AG04449 (cell line): ENCODE measurements at places on chromosomes 2 and 18.

- no peak for DNase-seq
These were observed 256.5 kb downstream of the CD226 start for GRCh38 chr18:69691008-69691760.

DNA sequence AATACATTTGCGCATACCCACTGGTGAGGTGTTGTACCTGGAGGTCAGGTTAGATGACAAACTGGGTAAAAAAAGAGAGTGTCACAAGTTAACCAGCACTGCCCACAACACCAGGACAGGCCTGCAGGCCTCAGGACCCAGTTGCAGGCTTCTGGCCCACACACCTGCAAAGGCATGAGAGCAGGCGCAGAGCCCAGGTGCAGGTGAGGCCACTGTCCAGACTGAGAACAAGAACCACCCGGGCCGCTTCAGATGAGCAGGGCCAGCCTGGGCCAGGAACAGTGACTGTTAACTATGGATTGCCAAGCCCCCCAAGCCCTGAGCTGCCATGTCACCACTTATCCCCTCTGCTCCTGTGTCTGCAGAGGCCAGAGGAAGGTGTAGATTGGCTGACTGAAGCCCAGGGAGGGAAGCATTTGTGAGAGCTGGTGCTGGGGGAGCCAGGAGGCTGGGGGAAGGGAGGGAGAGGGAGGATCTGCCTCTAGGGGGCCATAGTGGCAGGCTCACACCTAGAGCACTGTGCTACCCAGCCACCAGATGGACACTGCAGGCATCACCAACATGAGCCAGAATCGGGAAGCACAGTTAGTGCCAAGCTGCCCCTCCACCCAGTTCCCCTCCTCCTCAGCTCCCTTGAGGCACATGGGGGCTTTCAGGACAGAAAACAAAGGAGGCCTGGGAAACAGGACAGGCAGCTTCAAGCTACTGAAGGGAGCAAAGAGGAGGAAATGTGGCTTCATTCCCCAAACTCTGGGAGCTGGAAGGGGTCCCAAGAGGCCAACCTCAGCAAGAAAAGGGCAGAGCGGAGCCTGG lies 35.4 kb downstream of the SFXN5 start:
- no peak for DNase-seq

- DNase-seq: no peak
These were observed 161.4 kb downstream of the METTL4 start for GRCh38 chr18:2409906-2410305.

- no peak for DNase-seq
These were observed 622.7 kb downstream of the TDRD15 start for GRCh38 chr2:21746499-21746898.

DNA sequence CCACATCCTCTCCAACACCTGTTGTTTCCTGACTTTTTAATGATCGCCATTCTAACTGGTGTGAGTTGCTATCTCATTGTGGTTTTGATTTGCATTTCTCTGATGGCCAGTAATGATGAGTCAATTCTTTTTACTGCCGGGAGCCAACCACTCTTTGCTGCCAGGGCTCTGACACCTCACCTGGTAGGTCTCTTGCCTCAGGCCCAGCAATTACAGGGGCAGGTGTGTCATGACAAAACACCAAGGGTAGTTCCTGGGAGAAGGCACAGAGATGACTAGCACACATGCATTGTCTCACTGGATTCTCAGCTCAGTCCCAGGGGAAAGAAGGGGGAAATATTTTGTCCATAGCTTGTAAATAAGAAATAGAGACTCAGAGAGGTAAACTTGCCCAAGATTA lies 122.3 kb downstream of the CHST9 start:
- DNase-seq: no peak

DNA sequence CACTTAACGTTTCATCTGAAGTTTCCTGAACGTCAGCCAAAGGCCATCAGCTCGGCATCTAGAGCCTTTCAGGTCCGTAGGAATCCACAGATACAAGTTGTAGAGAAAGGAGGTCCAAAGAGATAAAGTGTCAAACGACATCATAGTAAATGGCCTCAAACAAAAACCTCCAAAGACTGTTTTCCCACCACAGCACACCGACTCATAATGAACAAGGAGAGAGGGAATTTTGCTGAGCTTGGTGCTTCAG lies 150.3 kb downstream of the PXDN start:
- no peak for DNase-seq

DNA sequence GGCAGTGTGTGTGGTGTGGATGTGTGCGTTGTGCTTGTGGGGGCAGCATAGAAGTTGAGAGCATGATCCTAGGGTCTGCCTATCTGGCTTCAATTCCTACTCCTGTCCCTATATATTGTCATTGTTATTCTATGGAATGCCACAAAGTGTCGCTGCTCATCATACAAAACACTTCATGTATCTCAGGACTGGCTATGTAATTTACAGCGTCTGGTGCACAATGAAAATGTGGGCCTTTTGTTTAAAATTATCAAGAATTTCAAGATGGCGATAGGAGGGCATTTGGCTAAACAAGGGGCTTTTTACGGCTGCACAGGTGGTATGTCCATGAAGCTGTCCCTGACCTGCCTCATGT lies 3.4 kb downstream of the SERPINB2 start:
- no peak for DNase-seq

DNA sequence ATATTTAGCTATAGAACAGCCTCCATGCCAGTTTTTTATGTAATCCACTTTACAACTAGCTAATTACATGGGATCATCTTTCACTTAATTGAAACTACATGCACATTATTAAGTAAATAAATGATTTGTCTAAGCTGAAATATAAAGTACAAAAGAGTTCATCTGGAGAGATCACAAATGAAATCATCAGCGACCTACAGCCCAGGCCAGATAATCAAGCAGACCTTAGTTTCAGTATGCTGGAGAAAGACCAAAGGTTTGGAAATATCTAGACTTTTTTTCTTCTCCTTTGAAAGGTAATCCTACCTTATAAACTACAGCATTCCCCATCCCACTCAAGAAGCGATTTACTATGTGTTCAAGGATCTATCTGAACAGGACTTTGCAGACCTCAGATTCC lies 26.5 kb downstream of the FIGN start:
- DNase-seq: no peak

DNA sequence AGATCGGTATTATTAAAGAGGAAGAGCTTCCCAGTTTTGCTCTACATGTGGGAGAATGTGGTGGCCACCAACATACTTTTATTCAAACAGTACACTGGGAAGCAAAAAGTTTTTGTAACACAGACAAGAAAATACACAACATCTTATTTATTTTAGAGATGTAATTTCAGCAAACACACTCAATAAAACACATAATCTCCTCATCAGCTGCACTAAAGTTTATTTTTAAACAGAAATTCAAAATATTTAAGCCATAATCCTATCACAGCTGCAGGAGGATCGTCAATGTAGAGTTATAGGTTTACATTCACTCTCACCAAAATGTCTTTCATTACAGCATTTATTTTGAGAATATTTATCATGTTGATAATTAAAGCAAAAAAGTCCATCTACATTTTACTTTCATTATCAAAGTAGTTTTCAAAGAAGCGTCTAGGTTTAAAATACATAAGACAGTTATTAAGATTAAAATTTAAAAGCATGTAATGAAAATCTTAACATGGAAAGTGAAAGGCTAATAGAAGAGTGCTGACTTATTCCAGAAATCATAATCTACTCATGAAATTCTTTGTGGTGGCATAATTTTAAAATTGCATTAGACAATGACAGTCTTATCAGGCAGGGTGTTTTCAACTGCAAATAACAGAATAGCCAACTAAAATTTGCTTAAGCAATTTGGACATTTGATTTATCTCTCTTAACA lies 61.0 kb downstream of the ANKRD44 start:
- no peak for DNase-seq

DNA sequence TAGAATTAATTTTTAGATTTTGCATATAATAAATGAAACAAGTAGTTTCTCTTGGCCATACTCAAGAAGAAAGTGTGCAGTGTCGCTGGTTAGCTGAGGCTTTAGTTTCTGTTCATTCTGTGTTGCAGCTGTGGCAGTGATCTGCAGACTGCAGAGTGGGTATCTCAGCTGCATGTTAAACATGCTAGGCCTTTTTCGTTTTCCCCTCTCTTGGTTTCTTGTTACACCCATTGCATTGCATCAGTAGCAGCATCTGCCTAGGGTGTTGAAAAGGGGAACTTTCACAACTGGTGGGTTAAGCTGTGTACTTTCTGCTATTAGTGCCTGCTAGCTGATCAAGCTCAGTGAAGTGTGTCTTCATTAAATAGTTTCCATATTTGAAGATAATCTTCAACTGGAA lies 51.3 kb downstream of the ACSL3 start:
- DNase-seq: no peak

DNA sequence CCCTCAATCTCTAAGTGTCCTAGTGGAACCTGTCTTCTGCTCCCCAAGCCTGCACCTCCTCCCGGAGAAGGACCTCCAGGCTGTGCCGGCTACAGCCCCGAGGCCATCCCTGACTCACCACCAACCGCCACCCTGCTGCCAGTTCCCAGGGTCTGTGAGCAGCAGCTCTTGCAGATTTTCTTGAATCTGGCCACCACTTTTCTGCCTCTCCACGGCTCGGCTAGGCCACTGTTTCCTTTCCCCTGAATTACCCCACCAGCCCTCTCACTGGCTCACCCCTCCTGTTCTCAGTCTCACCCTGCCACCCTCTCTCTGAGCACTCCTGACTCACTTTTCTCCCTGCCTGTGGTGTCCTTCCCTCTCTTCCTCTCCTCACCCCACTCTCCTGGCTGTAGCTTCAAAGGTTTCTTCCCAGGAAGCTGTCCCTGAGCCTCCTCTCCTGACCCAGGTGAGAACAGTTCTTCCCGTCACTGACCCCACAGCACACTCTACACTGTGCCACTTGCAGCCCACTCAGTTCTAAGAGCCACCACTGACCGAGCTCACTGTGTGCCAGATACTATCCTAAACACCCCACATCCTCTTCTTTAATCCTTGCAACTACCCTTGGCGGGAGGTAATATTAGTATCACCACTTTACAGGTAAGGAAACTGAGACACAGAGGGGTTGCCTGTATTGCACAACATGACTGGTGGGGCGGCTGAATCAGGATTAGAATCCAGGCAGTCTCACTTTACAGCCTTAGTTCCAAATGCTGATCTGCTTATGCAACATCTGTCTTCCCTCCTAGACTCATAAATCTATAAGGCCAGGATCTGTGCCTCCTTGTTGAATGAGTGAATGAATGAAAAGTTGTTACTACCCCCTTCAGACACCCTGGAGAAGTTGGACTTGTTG lies 111.6 kb downstream of the SMAD7 start:
- no peak for DNase-seq

- no peak for DNase-seq
These were observed 1216.6 kb upstream of the PIK3C3 start for GRCh38 chr18:40738321-40738880.

DNA sequence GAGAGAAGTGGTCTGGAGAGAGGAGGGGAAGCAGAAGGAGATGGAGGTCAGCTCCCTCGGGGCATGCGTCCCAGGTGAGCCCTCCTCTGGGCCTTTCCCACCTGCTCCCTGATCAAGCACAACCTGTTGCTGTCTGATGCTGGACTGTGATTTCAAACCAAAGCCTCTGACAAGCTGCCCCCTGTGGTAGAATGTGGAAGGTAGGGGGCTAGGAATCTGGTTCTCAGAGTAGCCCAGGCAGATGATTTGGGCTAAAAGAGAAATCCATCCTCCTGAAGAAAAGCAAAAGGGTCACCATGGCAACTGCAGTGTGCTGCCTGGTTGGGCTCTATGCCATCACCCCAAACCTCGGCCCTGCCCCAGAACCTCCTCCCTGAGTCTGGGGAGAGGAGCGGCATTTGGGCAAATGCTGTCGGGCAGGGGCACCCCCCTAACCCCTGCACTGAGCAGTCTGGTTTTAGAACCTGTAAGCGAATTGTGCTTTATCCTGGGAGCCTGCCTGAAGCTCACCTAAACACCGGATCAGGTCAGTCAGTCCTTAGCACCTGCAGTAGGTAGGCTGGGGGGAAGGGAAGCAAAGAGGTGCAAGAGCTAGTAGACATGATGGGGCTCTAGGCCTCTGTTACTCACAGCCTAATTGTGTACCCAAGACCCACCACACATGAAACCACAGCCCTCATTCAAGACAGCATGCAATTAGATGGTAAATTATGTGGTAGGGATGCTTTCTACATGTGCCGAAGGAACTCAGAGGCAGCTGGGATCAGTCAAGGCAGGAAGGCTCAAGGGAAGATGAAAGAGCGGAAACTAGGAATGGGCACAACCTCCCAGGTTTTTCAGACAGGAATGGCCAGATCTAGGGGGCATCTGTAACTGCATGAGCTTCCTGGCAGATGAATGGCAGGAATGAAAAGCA lies 83.5 kb downstream of the DNMT3A start:
- no peak for DNase-seq

DNA sequence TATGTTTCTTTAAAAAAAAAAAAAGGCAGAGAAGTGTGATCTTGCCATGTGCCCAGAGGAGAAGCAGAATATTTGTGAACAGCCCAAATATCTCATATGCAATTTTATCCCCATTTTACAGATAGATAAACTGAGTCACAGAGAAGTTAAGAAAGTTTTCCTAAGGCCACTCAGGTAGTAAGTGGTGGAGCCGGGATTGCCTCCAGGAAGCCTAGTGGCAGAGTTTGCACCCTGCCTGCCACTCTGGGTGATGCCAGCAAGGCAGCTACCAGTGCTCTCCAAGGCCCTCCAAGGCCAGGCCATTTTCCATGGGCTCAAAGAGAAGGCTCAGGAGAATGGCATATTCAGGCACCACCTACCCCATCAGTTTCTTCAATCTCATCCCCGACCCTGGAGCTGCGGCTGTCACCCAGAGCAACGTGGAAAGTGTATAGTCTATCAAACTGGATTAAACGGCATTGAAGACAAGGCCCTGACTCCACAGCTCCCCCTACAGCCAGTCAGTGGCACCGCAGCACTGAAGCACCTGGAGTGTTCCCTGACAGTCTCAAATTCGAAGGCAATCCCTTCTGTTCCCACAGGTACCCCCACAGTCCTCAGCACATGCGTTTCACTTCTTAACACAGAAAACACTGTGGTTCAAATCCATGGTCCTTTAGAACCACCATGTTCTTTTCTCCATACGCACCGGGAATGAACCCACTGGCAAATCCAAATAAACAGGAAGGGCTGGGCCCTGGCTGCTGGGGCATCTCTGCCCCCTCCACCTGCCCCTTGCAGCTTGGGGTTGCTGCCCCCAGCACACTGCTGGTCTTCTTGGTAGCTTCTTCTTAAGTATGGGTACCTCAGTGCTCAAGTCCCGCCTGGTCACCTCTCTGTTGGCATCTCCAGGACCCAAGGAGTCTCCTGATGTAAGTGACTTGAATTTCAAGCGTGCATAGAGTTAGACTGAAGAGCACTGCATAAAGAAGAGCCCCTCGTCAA lies 175.3 kb downstream of the INHBB start:
- no peak for DNase-seq

DNA sequence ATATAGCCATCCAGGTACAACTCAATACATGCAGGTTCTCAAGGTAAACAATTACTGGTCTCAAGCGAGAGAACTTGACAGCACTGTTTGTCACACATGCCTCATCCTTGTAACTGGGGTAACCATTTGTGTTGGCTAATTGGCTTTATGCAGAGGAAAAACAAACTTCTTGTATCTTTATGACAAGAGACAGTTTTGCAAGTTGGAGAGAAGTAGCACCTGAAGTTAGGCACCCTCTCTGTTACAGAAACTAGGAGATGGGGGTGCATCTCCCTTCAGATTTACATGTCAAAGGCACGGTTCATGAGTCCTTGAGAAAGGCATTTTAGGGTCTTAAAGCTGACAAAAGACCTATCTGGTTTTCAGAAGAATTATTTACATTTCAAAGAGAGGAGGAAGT lies 241.7 kb downstream of the CD226 start:
- no peak for DNase-seq
